ENCODE measurements at places on chromosomes 4 and X. TPM values are rescaled to one million over a fixed set of nuclear protein-coding genes. Genes with fewer than 3 reads are reported as not detected.

CLGN gene
- total RNA-seq: 1.00 TPM

CXCL3 gene
- 1.3 TPM for total RNA-seq

P2RY8 gene
- not detected for total RNA-seq

CXCL11 gene
- total RNA-seq: 1.1 TPM

ZXDA gene
- total RNA-seq: 5.4 TPM

TRAM1L1 gene
- 0.88 TPM for total RNA-seq

HELT gene
- total RNA-seq: not detected

All from endothelial cell of umbilical vein (primary cell).